ENCODE measurements at places on chromosomes 7 and 10.

DNA sequence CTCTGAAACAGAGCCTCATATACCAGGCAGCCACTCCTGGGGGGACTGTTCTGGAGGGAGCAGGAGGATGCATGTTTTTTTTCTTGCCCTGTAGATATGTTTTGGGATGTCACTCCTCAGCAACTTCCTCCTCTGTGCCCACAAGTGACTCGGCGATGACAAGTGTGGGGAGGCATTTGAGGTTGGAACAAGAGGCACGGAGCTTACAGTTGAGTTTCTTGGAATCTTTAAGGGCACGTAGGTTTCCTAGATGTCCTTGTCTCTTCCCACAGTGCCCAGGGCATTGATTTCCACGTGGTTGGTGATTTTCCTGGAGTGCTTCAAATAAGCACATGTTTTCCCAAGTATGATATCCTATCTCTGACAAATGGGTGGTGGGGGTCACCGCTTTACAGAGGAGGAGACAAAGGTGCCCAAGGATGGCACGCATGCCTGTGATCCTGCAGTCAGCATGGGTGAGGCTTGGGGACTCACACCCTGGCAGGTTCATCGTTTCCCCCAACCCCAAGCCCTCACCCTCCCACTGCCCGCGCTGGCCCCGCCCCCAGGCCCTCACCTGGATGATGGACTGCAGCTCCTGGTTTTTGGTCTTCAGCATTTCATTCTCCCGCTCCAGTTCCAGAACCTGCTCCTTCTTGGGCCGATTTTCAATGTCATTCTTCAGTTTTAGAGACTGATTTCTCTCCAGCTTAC, 95.2 kb upstream of the GNA12 start:
- DNase-seq: peak; percentile 10

DNA sequence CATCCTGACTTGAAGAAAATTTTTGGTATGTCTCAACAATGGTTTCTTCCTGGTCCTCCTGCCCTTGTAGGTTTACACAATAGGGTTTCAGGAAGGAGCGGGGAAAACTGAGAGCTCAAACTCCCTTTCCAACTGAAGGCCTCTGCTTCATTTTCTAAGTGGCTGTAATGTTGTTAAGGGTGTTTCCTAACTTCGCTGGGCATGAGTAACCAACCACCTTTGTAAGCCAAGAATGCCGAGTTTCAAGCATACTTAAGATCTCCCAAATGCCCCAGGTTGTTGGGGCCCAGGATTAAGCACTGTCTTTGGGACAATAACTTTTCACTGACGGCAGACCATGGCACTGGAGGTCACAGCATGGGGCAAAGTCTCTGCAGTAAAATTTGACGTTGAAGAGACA, 33.6 kb upstream of the DRGX start:
- no peak for DNase-seq

DNA sequence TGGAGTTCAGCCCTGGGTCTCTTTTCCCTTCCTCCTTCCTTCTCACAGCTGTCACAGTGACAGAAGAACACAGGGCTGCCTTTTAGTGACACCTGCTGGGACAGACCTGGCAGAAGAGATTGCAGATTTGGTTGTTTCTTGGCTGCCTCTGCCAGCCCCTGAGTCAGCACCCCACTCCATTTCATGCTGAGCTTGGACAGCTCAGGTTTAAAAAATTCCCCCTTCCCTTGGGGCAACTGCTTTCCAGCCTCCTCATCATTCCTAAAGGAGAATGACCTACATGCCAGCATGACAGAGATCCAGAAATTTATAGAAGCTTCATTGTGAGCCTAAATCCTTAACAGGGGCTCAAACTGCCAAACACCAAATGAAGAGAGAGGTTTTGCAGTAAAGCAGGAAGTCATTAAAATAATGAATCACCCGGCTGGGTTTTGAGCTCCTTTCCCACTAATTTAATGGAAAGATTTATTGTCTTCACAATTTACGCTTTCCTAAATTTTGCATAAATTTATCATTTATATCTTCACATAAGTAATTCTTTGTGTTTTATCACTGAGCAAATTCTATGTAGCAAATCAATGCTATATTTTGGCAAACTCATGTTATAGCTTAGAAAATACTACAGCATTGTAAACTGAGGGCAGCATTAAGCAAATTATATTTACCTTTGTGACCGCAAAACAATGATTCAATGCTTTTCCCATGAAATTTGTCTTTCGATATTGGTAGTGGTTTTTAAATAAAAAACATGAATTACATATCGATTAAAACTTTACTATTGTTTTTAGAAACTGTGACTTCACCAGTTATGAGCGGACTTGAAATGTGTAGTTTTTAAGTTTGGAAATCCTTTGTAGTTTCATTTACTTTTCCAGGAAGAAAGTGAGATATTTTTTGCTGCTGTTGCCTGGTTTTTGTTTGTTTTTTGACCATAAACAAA, 399.5 kb upstream of the ANKRD30A start:
- DNase-seq: no peak

- no peak for DNase-seq
Measured at GRCh38 chr10:58833771-58834561, 321.3 kb downstream of the BICC1 start.

GRCh38 chr10:18505456-18506118, 145.8 kb downstream of the NSUN6 start:
- DNase-seq: no peak

GRCh38 chr7:14776266-14776665, 126.3 kb downstream of the DGKB start:
- DNase-seq: no peak

- DNase-seq: no peak
Measured at GRCh38 chr10:3769556-3769955, 15.5 kb downstream of the KLF6 start.

DNA sequence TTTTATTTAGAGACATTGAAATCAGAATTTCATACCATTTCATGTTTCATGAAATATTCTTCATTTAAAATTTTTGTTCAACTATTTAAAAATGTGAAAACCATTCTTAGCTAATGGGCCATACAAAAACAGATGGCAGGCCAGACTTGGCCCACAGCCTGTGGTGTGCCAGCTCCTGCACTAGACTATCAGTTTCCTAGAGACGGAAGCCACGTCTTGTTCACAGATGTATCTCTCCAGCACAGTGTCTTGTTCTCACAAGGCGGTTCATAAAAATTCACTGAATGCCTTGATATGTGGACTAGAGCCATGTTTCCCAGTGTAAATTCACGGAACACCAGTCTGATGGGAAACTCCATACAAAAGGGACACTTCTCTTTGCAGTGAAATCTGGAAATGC, 216.0 kb downstream of the KCNMA1 start:
- no peak for DNase-seq

GRCh38 chr10:113006656-113007342, 56.8 kb downstream of the TCF7L2 start:
- no peak for DNase-seq

DNA sequence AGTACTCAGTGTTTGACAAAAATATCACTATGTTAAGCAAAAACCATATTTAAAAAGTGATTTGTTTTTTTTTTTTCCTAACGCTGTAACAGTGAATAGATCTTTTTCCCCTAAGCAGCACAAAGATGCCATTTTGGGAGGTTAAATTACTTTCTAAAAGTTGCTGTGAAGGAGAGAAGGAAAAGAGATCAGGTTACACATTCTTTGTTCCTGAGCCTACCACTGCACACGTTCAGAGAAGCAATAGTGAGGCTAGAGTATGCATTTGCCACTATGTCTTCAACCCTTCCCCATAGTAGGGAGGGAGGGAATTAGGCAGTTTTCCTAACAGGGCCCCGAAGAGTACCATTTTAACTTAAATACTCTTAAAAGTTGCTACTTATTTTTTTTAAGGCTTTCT, 38.9 kb downstream of the BMPR1A start:
- no peak for DNase-seq

DNA sequence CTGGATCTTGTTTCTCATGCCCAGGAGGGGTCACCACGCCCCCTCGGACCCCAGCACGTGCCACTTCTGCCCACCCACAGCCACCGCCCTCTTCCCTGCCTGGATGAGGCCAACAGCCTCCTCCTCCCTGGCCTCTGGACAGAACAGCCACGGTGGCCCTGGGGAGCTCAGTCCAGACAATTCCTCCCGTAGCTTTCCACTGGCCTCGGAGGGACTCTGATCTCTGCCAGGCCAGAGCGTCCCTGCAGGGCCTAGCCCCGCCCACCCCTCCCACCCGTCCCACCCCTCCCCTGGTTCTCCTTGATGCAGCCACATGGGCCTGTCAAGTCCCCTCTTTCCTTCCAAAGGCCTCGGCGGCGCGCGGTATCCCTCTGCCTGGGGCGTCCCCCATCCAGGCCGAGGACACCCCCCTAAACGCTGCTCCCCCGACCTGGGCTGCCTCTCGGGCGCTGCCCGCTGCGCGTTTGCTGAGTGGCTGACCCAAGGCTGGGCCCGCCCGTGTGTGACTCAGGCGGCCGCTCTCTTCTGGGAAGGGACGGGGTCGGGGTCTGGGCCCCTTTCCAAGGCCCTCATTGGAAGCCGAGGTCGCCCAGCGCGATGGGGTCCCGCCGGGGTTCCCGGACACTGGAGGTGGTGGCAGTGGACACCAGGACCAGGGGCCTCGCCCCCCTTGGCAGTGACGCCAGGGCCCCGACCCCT, 557 bp downstream of the TMEM120A start:
- peak; percentile 72 for DNase-seq

GRCh38 chr7:24931844-24932243, 48.1 kb downstream of the OSBPL3 start:
- DNase-seq: no peak

DNA sequence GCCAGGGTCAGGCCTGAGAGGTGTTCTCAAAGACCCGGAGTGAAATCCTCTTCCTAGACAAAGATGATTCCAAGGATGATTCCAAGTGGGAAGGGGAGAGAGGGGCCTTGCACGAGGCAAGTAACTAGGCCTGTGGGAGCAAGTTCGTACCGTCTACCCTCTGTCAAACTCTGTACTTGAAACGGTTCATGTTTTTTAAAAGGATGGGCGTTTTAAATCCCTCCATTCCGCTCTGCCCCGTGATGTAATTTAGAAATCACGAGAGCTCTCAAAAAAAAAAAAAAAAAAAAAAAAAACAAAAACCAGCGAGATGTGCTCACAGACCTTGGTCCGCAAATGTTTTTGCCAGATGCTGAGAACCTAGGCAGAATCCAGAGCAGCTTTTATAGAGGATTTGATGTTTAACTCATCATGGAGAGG, 114.7 kb upstream of the CARD11 start:
- no peak for DNase-seq

DNA sequence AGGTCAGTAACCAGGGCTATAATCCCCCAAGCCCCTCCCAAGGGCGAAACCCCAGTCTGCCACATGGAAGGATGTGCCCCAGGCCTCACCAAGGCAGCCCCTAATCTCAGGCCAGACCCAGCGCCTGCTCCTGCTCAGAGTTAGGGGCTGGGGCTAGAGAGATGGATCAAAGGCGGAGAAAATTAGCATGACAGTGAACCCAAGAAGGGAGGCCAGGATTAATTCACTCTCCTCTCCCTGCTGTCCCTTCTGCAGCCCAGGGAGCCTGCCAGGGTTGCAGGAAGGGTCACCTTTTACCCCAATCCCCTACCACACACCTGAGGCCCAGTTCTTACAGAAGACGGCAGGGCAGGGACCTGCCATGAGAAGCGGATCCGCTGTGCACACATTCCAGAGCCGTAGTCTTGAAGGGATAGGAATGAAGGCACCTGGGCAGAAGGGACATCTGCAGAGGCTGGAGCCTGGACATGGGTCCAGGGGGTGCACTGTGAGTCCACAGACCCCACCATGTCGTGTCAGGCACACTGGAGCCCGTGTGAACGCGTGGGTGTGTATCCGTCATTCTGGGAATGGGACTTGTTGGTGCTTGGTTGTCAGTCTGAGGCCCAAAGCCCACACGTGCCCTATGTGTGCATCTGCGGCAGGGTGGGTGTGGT, 11.9 kb upstream of the ZMIZ1 start:
- no peak for DNase-seq

GRCh38 chr10:112122827-112123226, 60.7 kb downstream of the GPAM start:
- no peak for DNase-seq

- DNase-seq: peak; percentile 61
Measured at GRCh38 chr10:71750124-71750841, 23.0 kb downstream of the VSIR start.

DNA sequence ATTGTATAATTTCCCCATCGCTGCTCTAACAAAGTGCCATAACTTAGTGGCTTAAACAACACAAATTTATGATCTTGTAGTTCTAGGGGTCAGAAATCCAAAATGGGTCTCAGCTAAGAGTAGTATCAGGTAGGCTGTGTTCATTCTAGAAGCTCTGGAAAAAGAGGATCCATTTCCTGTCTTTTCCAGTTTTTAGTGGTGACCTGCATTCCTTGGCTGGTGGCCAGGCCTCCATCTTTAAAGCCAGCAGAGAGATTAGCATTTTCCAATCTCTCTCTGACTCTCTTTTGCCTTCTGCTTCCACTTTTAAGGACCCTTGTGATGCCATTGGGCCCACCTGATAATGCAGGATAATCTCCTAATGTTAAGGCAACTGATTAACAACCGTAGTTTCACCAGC, 41.0 kb upstream of the C10orf120 start:
- no peak for DNase-seq

DNA sequence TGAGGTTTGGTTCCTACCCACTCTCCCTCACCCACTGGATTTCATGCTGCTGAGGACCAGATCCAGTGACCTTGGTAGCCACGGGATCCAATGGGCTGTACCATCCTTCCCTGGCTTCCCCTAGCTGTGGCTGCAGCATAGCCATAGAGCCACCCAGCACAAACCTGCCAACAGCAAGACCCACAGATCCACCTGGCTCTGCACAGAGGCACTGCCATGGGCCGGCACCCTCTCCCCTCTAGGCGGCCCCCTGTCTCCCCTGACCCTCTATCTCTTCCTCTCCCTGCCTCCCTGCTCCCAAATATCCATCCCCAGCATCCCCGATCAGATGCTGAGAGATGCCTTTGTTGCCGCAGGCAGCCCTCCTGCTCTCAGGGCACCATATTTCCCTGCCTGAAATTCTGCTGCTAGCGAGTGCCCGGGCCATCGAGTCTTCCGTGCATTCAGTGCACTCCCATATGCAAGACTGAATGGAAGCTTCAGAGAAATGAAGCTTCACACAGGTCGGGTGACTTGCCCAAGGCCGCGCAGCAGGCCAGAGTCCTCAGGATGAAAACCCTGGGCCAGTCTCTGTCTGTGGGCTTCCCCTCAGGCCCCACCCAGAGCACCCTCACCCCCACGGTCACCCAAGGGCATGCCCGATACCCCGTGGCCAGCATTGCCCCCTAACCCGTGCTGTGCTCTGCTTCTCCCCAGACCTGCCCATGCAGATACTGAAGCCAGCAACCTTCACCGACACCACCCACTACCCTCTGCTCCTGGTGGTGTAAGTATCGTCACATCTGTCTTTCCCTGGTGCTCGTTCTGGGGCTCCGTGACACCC, 130.8 kb downstream of the PAXIP1 start:
- DNase-seq: no peak

All from right lobe of liver (tissue), 6 donors.